ENCODE measurements at places on chromosomes 3 and 15.
A peak's percentile ranks its signal among the peaks of the same experiment; 100 is the strongest.

GRCh38 chr3:197300361-197300760, 1.9 kb upstream of the DLG1 start:
- DNase-seq, result no peak

DNA sequence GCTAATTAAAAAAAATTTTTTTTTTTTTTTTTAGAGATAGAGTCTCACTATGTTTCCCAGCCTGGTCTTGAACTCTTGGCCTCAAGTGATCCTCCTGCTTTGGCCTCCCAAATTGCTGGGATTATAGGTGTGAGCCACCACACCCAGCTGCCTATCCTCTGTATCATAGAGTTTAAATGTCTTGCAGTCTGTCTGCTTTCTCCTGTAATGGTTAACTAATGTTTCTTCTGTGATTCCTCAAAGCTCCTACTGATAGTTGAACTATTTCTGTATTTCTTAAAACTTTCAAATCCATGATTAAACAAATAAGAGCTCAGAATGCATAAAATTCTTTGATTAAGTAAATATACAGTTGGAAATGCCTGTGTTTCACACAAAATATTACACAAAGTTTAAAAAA, 115.4 kb upstream of the TPM1 start:
- no peak for DNase-seq

GRCh38 chr3:142998439-142998838, 2.9 kb upstream of the U2SURP start:
- DNase-seq, result no peak

DNA sequence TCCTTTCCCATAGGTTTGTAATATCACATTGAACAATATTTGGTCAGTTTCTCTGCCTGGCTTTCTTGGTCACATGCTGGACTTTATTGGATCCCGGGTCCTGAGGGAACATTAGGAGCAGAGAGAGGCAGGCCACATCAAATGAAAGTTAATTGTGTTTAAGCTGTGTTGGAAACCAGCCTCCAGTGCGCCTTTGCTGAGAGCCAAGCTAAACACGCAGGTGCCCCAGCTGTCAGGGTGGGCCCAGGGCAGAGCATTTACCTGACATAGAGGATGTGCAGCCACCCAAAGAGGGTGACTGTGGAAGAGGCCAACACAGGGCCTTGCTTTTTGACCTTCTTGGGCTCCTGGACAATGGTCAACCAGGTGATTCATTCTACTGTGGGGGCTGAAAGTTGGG, 149.3 kb downstream of the EBLN2 start:
- no peak for DNase-seq

DNA sequence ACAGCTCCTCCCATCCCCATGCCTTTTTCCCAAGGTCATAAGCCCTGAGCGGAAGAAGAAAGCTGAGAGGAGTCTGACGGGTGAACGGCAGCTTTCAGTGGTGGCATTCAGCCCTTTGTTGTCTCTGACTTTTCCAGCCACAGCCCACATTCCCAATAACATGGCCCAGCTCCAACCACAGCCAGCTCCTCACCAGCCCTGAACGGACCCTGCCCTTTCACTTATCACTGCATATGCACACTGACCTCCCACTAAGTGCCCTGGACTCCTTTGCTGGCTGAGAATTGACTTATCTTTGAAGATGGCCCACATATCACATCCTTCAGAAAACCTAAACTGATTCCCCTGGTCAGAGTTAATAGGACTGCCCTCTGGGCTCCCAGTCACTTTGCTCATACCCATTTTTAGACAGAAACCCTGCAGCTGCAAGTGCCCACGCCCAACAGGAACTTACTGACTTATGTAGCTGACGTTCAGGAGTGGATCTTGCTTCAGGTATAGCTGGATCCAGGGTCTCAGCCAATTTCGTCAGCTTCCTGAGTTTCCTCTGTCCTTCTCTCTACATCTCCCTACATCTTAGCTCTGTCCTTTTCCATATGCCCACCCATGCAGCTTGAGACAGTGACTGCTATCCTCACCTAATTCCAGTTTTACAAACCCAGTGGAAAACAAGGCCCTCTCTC, 348.5 kb upstream of the PROK2 start:
- no peak for DNase-seq

DNA sequence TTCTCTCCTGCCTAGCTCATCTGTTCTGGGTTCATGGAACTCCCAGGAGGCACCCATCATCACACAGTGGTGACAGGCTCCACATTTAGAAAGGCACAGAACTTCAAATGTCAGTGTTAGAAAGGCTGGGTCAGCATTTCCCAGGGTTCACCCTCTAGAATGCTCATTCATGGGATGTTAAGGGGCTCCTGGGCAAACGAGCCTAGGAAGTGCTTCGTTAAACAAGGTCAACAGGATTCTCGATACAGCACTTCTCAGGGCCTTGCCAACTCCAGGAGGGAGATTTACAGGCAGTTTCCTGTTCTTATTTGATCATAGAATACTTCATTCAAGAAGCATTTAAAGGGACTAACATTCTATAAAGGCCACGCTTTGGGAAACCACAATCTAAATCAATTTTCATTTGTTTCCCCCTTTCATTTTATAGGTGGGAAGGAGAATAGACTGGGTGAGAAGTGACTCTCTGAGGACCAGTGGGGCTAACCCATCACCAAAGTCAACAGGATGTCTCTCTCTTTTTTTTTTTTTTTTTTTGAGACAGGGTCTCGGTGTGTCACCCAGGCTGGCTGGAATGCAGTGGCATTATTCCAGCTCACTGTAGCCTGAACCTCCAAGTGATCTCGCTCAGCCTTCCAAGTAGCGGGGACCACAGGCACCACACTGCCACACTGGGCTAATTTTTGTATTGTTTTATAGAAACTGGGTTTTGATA, 14.3 kb downstream of the IGDCC4 start:
- DNase-seq, result no peak

GRCh38 chr3:153619268-153619667, 457.2 kb downstream of the RAP2B start:
- no peak for DNase-seq

- no peak for DNase-seq
Measured at GRCh38 chr3:52313188-52313773, 2.8 kb upstream of the DNAH1 start.

GRCh38 chr3:160697637-160698380, 20.8 kb downstream of the ARL14 start:
- DNase-seq, result no peak

GRCh38 chr3:52339612-52340011, 23.5 kb downstream of the DNAH1 start:
- DNase-seq, result peak; percentile 46

DNA sequence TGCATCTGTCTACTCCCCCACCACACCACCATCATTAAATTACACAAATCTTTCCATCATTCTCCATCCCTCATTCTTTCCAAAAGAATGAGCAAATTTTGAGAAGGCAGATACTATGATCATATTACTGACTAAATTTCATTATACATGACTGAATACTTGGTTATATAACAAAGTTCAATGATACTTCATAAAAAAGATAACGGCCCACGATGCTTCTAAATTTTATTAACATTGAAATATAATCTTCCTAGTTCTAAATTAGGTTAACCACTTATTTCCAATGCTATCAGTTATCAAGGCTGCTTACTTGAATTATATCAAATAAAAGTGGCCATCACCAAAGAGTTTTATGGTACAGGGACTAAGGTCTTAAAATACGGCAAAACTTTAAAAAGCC, 13.5 kb downstream of the HERC1 start:
- no peak for DNase-seq

DNA sequence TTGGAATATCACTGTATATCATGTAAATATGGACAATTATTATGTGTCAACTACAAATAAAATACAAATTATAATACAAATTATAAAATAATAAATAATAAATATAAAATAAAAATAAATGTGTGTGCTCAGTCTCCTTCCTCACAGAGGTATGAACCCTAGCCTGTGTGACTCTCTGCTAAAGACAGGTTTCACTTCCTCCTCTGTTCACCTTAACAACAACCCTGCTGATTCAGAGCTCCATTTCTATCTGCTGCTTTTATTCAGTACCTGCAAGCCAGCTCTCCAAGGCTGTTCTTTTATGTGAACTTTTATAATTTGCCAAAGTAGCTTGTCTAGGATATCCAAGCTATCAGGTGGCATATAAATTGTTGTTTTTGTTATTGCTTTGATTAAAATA, 610.7 kb upstream of the GRM7 start:
- DNase-seq, result no peak

DNA sequence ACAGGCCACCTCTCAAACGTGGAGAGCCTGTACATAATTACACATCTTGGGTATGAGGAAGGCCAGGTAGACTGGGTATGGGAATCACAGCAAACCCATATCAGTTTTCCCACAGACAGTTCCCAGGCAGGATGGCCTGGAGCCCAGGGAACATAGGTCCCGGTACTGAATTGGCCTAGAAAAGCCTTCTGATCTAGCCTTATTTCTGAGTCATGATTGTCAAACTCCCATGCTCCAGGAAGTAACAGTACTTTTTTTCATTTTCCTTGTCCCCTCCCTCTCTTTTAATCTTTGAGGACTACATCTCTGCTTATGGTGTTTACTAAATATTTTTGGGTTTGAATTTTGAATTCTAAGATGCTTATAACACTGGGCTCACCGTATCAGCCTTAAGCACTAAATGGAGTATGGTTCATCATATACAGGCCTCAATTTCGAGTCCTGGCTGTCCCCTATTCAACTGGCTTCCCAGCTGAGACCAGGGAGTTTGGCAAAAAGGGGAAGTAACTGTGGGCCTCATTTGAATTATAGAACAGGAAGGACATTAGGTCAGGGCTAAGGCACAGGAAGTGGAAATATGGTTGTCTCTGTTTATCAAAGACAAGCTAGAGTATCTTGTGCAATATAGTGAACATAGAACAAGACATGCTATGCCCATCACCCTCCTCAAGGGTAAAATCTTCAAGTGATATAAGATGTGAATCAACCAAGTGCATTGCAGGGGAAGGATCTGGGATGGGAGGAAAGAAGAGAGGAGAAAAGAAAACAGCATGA, 494.6 kb downstream of the NTRK3 start:
- no peak for DNase-seq

- DNase-seq, result no peak
Measured at GRCh38 chr3:86208772-86209171, 782.2 kb downstream of the VGLL3 start.

DNA sequence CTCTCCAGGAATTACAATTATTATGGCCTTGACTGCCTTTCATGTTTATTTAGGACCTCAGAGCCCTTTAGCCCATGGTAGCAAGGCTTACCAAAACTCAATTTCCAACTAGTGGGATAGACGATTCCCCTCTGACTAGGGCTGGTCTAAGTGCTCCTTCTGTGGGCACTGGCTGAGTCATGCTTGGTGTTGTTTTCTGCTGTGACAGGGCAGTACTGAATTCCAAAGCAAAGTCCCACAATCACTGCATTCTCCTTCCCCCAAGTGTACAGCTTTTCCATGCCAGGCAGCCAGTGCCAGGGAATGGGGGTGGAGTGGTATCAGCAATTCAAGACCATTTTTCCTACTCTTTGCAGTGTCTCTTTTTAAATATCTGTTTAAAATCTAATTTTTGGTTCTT, 509.0 kb upstream of the NECTIN3 start:
- no peak for DNase-seq

DNA sequence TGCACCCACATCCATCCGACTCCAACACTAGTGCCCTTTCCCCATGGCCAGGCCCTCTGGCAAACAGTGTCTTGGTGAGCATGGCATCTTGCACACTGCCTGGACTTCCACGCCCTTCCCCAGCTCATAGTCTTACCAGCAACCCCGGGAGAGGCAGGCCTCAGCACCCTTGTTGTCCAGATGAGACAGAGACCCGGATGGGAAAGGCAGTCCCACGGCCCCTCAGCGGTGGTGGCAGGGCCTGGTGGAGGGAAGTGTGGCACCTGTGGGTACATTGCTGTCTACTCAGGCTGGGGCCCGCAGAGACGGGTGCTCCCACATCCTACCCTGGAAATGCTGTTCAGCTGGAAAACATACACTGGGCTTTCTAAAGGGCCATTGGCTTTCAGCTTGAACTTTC, 28.4 kb downstream of the HDAC11 start:
- no peak for DNase-seq

GRCh38 chr3:84985795-84986194, 27.0 kb downstream of the CADM2 start:
- no peak for DNase-seq

- no peak for DNase-seq
Measured at GRCh38 chr3:56001991-56002390, 466.3 kb downstream of the ERC2 start.

DNA sequence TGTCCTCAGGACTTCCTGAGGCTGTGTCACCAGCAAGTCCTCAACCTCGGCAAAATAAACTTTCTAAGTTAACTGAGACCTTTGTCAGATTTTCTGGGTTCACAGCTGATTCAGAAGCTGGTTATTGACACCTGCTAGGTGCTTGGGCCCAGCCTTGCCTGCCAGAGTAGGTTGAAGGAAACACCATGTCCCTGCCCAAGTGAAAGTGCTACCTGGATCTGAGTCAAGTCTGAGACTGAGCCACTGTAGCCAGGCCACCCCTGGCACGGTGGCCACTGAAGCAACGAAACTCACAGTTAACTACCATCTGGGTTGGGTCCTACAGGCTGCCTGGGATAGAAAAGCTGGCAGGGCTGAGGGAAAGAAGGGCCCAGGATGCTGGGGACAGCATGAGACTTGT, 8.2 kb downstream of the HYAL2 start:
- DNase-seq, result no peak

GRCh38 chr15:64934023-64934422, 22.3 kb downstream of the ANKDD1A start:
- DNase-seq, result no peak

- no peak for DNase-seq
Measured at GRCh38 chr15:89999676-90000185, 1.4 kb upstream of the ZNF710 start.

GRCh38 chr15:75869446-75869845, 26.2 kb downstream of the UBE2Q2 start:
- no peak for DNase-seq

GRCh38 chr3:164375538-164375937, 702.8 kb downstream of the SI start:
- DNase-seq, result no peak

- no peak for DNase-seq
Measured at GRCh38 chr15:90814191-90814821, 54.1 kb upstream of the FURIN start.

- DNase-seq, result no peak
Measured at GRCh38 chr3:58474348-58474911, 17.5 kb upstream of the KCTD6 start.

GRCh38 chr15:67164401-67164791, 90.1 kb downstream of the AAGAB start:
- no peak for DNase-seq

GRCh38 chr15:99981191-99981647, 248.0 kb upstream of the LYSMD4 start:
- no peak for DNase-seq

GRCh38 chr3:39917065-39917773, 107.8 kb downstream of the MYRIP start:
- DNase-seq, result no peak

GRCh38 chr3:181933052-181933618, 221.4 kb downstream of the SOX2 start:
- DNase-seq, result no peak

DNA sequence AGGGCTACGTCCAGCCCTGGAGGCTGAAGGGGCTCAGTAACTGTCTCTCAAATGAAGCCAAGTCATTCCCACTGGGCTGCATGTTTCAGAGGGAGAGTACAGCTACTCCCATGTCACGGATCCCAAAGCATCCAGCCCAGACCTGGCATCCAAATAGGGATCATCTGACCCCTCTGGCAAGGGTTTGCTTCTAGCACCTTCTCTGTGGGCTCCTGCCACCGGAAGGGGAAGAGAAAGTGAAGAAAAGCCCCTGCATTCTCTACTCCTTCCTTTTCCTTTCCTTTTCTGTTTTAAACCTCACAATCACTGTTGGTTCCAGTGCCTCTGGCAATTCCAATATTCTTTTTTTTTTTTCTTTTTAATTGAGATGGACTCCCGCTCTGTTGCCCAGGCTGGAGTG, 64.5 kb upstream of the CTSH start:
- no peak for DNase-seq
